ENCODE measurements at places on chromosomes 12 and 14. TPM values are rescaled to one million over a fixed set of nuclear protein-coding genes. Genes with fewer than 3 reads are reported as not detected.

DNA sequence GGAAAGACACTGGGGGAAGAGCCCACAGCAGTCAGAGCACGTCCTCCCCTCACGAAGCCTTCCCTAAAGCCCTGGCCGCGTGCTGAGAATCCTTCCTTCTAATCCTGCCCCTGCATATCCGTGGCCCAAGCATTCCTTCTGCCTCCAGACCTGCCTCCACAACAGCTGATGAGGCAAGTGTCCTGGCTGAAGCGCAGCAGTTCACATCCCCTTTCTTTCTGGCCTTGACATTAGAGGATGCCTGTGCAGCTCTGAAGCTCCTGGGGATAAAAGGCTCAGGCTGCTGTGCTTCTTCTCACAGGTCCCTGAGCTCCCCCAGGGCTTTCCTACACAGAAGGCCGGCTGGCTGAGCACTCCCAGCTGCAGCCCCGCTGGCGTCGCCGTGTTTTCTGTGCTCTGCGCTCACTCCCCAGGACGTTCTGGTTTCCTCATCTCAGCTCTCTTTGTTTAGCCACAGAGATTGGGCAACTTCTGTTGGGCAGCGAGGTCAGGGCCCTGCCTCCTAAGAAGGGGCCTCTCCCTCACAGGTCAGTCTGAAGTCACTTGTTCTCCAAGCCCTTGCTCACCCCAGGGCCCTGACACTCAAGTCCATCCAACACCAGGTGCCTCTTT, 45.8 kb downstream of the NINJ2 start:
- DNase-seq: peak; percentile 74

- no peak for DNase-seq
Measured at GRCh38 chr14:100703386-100704220, 23.1 kb upstream of the DLK1 start.

The DCN gene
- total RNA-seq: 598 TPM

- DNase-seq: no peak
Measured at GRCh38 chr14:100448376-100448775, 125.2 kb downstream of the SLC25A47 start.

DNA sequence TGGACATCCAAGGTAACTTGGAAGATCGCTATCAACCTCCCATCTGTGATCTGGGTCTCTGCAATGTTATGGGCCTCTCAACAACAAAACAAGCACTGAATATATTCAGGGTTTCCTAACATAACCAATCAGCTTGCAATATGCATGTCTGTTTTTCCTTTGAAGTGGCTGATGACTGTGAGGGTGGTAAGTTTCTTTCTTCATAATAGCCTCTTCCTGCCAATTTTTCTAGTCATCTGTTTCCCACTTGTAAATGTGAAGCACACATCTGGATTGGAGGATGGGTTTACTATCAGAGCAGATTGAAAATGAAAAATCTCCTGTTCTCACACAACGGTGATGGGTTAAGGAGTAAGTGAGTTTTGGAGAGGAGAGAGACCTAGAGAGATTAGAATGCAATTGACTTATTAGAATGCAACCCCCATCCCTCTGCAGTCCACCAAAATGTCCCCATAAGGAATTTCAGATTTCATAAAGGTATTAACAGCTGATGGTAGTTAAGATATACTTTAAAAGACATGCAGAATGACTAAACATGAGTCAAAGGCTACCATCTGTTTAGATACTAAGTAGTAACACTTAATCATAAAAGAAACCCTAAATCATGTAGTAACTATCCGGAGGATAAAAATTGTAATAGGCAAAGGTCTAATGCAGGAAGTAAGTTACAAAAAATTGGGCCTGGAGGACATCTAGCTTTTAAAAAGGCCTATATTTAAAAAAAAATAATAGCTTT, 58.4 kb upstream of the SAV1 start:
- no peak for DNase-seq

GRCh38 chr12:43789941-43790340, 16.2 kb downstream of the TWF1 start:
- DNase-seq: no peak

- DNase-seq: no peak
Measured at GRCh38 chr14:68104518-68104917, 284.9 kb downstream of the RAD51B start.

GRCh38 chr14:68593806-68594536, 198.9 kb downstream of the ZFP36L1 start:
- DNase-seq: no peak

GRCh38 chr14:101133068-101133467, 229.5 kb upstream of the RTL1 start:
- DNase-seq: no peak

- no peak for DNase-seq
Measured at GRCh38 chr14:32137313-32137712, 60.2 kb downstream of the ARHGAP5 start.

The KCNJ8 gene
- 74.4 TPM for total RNA-seq

- DNase-seq: no peak
Measured at GRCh38 chr14:100546051-100546443, 41.2 kb downstream of the BEGAIN start.

- DNase-seq: no peak
Measured at GRCh38 chr12:23751641-23752040, 197.8 kb downstream of the SOX5 start.

DNA sequence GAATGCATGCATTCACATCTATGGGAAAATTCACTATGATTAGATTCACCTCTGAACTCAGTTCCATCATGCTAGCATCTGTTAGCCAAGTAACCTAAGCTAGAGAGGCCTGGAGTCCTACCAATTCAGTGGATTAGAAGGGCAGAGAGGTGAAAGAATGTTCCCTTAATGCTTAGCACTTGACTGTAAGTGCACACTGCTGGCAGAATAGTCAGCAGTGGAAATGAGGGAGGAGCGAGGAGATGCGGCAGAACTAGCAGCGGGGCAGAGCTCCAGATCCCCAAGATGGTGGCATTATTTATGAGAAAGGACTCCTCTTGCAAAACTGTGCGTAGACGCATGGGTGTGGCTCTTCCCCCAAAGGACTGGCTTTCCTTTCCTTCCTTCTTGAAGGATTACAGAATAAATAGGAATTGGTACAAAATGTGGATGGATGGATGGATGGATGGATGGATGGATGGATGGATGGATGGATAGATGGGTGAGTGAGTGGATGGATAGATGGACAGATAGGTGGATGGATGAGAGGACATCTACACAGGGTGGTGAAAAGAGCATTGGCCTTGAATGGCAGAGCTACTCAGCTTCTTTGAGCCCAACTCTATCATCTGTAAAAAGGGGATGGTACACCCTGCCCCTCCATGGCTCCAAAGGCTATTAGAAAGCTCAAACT, 227.2 kb downstream of the CHST11 start:
- DNase-seq: no peak

GRCh38 chr12:29455087-29455486, 42.4 kb downstream of the OVCH1 start:
- no peak for DNase-seq

- DNase-seq: no peak
Measured at GRCh38 chr14:57869617-57870016, 3.7 kb upstream of the SLC35F4 start.

DNA sequence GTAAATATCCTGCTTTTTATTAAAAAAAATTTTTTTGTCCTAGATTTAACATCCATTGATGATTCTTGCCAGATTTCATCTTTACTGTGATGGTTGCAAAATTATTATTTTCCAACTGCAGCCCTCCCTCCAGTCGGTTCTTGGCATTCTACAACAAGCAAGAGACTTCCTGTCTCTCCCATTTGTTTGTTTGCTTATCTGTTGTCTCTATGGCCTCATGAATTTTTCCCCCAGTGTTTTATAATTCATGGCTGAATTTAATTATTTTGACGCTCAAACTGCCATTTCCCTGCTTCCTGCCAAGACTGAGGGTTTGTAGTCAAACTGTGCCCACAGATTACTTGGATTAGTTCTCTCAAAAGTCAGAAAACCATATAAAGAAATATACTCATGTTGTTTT, 25.9 kb downstream of the CGRRF1 start:
- DNase-seq: no peak

DNA sequence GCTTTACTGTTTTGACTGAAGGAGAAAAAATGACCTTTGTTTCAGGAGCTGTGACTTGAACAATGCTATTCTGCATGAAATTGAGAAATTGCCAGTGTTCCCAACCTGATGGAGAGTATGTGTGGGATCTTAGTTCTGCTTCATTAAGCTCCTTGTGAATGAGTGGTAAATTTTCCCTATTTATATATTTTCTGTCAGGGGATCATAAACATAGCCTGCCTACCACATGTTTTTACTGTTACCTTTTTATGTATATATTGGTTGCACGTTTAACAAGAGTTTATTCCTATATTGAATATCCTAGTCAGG, 271.7 kb downstream of the PDZRN4 start:
- no peak for DNase-seq

The TSHR gene
- not detected for total RNA-seq

- no peak for DNase-seq
Measured at GRCh38 chr14:69376439-69376838, 21.7 kb downstream of the ERH start.

The FGF23 gene
- not detected for total RNA-seq

GRCh38 chr12:47767216-47767724, 5.8 kb upstream of the SLC48A1 start:
- DNase-seq: peak; percentile 76

- peak; percentile 36 for DNase-seq
Measured at GRCh38 chr12:3035171-3035570, 42.0 kb upstream of the TSPAN9 start.

The RNASE1 gene
- 441 TPM for total RNA-seq

The PROX2 gene
- total RNA-seq: not detected

DNA sequence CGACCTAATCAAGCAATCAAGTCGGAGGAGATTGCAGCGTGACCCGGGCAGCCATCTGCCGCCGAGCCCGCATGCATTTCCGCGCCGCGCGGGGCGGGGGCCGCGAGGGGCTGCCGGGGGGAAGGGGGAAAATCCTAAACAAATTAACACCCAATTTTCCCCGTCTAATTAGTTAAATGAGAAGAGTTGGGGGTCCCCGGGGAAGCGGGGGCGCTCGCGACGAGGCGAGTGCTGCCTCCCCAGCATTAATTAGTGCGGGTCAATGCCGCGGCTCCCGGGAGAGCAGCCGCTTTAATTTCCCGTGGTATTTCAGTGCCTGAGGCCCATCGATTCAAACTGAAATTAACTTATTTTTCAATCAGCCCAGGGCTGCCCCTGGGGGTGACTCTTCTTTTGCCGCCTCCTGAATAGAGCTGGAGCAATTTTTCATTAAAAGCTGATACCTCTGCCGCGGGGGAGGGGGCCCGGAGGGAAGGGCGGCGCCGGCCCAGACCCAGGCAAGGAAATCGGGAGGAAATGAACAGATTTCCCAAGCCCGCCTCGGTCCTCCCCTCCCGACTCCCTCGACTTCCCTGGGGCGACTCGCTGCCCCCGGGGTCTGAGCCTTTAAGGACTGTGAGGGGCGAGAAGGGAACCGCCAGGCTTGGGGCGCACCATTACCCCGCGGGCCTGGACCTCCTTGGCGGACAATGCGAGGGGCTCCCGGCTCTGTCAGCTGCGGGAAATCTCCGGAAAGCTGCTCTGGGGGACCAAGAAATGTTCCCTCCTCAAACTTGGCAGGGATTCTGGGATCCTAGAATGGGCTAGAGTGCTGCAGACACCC, 18.9 kb downstream of the VSX2 start:
- no peak for DNase-seq

DNA sequence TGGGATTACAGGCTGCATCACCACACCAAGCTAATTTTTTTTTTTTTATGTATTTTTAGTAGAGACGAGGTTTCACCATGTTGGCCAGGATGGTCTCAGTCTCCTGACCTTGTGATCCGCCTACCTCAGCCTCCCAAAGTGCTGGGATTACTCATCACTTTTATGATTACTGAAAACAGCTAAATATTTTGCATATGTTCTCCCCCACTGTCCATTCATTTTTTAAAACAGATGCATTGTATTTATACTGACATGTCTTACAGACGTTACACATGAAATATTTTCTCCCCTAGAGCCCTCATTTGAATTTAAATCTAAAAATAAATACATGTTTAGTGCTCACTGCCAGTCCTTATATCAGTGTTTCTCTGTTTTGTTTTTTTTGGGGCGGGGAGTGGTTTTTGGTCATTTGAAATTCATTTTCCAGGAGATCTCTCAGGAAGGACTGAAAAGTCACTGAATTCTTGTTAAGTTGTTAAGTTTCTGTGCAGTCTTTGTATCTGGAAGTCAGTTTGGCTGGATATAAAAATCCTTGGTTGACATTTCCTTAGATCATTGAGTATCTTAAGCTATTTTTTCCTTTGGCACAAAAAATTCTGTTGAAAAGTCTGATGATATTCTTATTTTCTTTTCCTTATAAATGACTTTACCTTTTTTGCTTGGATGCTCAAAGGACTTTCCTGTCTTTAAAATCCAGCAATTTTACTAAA, 9.4 kb downstream of the FBXO21 start:
- no peak for DNase-seq

The RAD9B gene
- not detected for total RNA-seq

The HCAR2 gene
- not detected for total RNA-seq

The RNASE7 gene
- total RNA-seq: not detected

The RPL10L gene
- total RNA-seq: not detected

- DNase-seq: no peak
Measured at GRCh38 chr12:109458771-109459208, 18.3 kb downstream of the KCTD10 start.

DNA sequence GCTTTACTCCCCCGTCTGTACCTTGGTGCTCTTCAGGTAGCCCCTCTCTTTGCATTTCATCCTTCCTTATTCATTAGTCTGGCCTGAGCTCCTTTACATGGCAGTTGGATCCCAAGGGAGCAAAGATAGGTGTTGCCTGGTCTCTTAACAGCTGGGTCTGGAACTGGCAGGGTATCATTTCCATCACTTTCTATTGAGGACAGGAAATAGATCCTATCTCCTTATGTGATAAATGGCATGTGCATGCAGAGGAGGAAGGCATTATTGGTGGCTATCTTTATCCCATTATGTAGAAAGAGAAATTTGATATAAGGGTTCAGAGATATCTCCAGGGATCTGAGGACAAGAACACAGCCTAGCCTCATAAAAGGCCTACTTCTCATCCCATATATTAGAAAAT, 54.6 kb upstream of the OAS1 start:
- DNase-seq: no peak

DNA sequence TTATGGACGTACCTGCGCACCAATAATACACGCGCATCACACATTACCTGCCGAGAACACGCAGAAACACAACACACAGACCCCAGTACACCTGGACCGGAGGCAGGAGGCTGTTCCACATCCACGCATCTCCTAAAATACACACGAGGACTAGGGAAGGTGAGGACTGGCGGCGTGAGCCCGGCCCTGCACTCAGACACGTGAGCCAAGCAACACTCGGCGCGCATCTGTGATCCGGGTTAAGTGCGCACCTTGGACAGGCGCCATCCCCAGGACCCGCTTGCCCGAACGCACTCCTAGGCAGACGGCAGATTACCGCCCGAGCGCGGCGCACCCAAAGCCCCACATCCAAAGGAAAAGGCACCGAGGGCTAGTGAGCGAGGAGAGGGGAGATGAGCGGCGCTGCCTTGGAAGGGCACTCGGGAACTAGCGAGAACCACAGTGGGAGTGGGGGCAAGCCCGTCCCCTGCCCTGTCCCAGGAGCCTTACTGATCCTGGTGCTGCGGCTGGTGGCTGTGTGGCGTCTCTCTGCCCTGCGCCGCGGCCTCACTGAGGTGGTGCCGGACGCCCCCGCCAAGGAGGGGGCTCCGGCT, 417 bp downstream of the GLS2 start:
- DNase-seq: no peak

- DNase-seq: no peak
Measured at GRCh38 chr14:71143381-71144290, 236.4 kb downstream of the PCNX1 start.
